ENCODE measurements at places on chromosomes 11 and 22.

- DNase-seq, result no peak
These were observed 1.8 kb downstream of the SLC16A8 start for GRCh38 chr22:38081941-38082828.

GRCh38 chr11:108568195-108568858 is 25.2 kb downstream of the EXPH5 start:
- DNase-seq, result no peak

DNA sequence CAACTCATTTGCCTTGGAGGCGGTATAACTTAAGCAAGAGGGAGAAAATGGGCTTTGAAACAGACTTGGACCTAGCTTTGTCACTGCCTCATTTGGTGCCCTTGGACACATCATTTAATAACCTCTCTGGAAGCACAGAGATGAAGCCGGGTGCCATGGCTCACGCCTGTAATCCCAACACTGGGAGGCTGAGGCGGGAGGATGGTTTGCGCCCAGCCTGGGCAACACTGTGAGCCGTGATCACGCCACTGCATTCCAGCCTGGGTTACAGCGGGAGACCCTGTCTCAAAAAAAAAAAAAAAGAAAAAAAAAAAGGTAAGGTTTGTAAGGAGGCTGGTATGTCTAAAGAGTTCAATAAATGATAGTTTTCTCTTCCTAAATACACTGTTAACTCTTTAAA is 806 bp downstream of the COA4 start:
- no peak for DNase-seq

GRCh38 chr11:69089258-69089657 is 40.5 kb downstream of the TPCN2 start:
- DNase-seq, result no peak

DNA sequence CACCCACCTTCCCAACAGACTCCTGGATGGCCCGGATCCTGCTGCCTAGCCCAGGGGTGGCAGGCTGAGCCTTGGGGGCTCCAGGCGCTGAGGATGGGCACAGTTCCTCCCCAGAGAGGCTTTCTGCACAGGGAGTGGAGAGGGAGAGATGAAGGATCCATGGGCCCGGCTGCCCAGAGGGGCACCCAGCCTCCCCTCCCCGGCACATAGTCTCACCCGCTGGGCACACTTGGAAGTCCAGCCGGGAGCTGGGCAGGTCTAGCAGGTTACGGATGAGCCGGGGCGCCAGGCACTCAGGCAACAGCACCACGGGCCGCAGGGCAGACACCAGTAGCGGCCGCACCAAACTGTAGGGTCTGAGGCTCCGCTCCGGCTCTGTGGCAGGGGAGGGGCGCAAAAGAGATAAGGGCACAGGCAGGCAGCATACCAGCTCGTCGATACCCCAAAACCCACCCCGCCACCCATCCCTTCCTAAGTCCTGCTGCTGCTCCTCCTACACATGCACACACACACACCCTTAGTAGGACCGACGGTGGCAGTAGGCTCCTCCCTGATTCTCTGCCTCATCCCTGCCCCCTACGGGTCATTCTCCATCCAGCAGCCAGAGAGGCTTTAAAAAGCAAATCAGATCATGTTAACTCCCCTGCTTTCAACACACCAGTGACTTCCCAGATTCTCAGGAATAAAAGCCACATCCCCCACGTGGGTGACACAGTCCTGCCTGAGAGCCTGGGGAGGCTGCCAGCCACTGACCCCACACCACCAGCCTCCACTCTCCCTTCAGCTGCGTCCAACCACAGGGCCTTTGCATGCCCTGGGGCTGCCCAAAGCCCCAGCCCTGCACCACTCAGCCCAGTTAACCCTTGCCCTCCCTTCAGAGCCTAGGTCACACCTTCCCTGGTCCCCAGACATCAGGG is 6.5 kb upstream of the MFNG start:
- DNase-seq, result no peak

- no peak for DNase-seq
These were observed 58.0 kb upstream of the GLYATL1B start for GRCh38 chr11:59028105-59028504.

- no peak for DNase-seq
These were observed 234.3 kb upstream of the POU2AF2 start for GRCh38 chr11:111011275-111011594.

- DNase-seq, result no peak
These were observed 1.1 kb upstream of the TH start for GRCh38 chr11:2172676-2173075.

DNA sequence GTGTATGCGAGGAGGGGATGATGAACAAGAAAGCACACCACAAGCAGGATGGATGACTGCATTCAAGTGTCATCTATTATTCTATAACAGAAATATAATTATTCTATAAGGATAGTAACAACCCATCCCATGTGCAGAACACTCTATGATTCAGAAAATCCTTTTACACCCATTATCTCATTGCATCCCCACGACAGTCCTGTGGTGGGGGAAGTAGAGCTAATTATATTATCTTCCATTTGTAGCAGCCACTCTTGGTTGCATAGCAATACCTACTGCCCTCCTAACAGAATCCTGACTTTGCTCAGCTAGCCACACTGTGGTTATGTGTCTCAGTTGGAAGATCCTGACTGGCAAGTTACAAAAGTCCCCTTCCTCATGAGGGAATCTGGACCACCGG is 406.5 kb upstream of the NARS2 start:
- DNase-seq, result no peak

GRCh38 chr11:110329445-110329844 is 33.0 kb upstream of the RDX start:
- no peak for DNase-seq

- no peak for DNase-seq
These were observed 51.7 kb downstream of the HSD17B12 start for GRCh38 chr11:43732225-43732624.

DNA sequence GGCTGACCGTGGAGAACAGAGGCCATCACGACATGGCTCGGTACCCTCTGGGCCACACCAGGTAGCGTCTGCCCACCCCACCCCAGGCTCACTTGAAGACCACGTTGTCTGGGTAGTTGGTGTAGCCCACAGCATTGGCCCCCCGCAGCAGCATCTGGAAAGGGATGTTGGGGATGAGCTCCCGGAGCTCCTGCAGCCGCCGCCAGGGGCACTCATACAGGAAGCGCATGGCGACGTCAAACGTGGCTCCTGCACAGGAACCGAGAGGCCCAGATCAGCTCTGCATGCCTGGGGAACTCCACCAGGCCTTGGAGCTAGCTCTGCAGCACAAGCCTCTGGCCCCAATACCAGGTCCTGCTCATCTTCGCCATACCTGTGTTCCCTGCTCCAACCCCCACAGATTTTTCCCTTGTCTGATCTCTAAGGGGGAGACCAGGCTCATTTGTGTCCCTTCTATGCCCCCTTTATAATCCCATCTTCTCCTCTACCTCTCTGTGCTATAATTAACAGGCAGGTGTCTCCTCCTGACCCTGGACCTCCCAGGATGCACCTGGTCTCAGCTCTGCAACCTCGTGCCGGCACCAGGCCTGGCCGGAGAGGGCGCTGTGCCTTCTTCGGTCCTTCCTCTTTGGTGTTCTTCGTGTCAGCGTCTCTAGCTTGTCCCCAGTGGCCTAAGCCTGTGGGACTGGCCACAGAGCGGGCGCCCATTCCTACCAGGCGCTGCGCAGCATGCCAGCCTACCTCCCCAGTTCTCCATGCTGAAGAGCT is 5.0 kb upstream of the LRFN4 start:
- no peak for DNase-seq

- no peak for DNase-seq
These were observed 6.7 kb downstream of the CASTOR1 start for GRCh38 chr22:30282616-30283046.

DNA sequence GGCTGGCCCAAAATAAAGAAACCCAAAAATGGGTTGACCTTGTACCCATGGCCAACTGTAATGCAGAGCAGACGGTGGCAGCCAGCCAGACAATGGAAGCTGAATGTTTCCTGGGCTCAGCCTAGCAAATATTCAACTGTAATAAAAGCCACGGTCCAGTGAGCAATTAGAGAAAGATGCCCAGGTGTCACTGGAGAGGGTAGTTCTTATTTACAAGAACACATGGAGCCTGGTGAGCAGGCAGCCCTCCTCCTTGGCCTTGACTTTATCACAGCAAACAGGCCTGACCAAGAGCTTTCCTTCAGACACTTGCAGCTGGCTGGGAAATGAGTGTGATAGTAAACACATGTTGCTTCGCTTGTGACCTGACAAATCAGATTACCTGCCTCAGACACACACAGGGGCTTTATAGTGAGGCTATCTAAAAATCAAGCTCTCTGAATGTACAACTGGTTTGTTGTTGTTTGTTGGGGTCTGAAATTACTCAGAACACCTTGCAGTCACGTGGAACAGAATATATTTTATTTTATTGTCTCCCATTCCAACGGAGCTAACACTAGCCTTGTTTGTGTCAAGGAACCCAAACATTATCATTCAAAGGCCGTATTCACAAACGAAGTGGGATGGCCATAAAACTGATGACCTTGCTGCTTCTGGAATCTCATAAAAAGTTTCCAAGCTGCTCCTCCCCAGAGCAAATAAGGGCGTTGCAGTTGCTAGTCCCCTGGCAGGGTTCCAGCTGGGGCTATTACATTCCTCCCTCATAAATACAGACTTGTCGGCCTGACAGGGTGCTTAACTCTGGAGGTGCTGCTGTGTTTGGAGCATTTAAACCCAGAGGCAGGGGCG is 161.1 kb downstream of the BBOX1 start:
- DNase-seq, result peak; percentile 90

DNA sequence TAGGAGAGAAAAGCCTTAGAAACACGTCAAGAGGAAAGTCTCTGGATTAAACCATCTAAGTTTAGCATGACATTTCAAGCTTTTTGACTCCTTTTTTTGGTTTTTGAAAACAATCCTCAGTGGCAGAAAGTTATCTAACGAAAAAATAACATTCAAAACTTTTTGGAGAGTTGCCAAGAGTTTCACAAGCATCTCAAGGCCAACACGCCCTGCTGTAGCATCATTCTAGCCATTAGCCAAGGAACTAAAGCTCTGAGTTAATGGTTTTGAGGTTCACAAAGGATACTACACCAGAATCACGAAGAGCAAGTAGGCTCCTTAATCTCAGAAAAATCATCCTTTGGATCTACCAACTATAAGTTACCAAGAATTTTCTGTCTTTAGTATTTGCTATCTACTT is 94.8 kb downstream of the PICALM start:
- no peak for DNase-seq

- peak; percentile 12 for DNase-seq
These were observed 235.3 kb upstream of the SORL1-AS1 start for GRCh38 chr11:121688055-121688491.

DNA sequence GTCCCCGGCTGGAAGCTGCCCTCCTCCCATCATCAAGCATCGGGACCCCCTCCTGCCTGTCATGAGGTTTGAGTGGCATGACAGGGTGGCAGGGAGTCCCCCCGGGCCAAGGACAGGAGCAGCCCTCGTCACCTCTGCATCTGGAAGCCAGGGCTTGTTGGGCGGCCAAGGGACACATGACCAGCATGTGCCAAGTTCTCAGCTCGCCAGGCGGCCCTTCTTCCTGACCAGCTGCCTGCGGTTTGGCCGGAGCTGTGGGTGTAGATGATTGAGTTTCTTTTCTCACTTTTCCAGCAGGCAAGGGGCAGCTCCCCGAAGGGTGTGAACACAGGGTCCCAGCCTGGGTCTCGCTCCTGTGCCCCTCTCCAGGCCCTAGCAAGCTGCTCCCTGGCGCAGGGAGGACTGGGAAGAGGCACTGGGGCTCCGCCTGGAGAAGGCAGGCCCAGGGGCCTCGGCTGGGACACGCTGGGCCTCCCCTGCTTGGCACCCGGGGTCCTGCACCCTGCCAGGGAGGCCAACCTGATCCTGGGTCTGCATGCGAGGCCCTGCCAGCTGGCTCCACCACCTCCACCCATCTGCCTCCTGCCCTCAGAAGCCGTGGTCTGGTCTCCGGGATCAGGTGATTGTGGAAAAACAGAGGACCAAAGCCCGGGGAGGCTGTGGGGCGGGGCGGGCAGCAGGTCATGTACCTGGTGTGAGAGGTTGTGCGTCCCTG is 13.4 kb downstream of the ARHGAP8 start:
- DNase-seq, result no peak

GRCh38 chr22:44330744-44331660 is 18.3 kb upstream of the SHISAL1 start:
- no peak for DNase-seq

DNA sequence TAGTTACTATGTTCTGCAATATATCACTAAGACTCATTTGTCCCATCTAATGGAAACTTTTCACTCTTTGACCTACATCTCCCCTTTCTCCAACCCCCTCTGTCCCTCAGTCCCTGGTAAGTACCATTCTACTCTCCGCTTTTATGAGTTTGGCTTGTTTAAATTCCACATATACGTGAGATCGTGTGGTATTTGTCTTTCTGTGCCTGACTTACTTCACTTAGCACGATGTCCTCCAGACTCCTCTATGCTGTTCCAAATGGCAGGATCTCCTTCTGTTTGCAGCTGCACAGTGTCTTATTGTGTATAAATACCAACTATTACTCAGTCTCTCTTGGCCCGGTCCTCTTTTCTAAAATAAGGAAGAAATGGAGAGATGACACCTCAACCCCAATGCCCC is 205.4 kb upstream of the NTM start:
- DNase-seq, result no peak

GRCh38 chr11:64101461-64101860 is 64.5 kb downstream of the MACROD1 start:
- DNase-seq, result no peak

- DNase-seq, result no peak
These were observed 38.2 kb downstream of the CCDC83 start for GRCh38 chr11:85893395-85893794.

- no peak for DNase-seq
These were observed 529.3 kb downstream of the MIAT start for GRCh38 chr22:27186643-27187042.

DNA sequence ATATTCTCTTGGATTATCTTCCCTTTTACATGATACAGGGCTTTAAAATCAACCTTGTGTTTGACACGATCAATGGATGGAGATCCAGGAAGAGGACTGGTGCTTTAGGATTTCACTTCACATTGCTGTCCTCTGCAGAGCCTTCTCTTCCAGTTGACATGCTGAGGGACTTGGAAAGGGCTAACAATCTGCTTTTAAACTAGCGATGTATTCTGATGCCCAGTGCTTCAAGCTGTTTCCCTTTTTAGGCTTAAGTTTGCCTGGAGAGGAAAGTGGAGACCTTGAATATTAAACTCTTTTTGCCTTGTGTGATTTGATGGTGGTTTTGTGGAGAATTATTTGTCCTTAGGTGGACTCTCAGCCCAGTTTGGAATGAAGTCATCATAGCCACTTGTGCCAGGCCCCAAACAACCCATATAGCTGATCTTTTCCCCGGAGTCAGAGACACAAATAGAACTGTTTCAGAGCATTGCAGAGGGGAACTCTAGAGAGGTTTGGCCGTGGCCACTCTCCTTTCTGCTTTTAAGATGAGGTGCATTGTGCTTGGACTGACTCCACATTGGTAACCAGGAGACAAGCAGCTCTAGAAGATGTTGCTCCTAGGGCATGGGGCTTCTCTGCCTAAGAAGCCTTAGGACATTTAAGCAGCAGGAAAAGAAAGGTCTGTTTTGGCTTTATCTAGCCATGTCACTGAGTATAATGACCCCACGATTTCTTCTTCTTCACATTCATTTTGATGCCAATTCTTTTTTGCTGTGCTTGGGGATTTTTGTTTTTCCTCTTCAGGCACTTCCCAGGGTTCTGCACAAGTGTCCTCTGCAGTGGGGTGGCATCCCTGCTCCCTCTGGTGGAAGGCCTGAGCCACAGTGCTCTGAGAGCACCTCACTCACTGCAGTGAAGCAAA is 152.8 kb downstream of the NCAM1 start:
- DNase-seq, result peak; percentile 31
